ENCODE measurements at places on chromosomes 7 and 10.

GRCh38 chr10:52394246-52394645 lies 80.2 kb downstream of the DKK1 start:
- DNase-seq, result no peak

GRCh38 chr7:55260171-55260570 lies 105.0 kb upstream of the LANCL2 start:
- DNase-seq, result no peak

DNA sequence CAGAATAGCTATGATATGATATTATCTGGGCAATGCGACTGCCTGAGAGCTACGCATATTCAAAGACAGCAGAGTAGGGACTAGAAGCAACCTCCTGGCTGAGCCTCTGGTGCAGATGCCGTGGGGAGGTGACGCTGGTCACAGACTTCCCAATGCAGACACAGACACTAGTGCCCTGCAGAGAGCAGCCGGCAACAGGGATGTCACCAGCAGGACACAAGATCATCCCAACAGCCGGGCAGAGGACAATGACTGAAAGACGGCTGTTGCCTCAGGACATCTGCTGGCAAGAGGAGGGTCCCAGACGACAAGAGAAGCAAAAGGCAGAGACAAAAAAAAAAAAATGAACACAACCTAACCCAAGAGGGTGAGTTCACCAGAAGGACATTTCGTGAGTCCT lies 104.6 kb downstream of the CALN1 start:
- DNase-seq, result no peak

DNA sequence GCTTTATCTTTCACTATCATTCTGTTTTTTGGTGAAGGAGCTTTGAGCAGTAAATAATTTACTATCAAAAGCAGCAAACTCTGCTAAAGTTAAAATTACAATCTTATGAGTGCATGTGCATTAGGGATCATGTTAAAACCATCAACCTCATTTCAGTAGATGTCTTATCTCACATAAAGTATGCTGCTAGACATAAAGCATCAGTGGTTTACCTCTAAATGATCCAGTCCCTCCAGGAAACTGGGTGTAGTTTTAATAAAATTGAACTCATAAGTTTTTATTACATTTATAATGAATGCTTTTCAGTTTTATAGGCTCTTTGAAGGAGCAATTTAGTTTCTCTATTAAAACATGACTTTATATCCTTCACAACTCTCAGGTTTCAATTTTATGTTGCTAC lies 108.7 kb downstream of the LRRN3 start:
- DNase-seq, result no peak

DNA sequence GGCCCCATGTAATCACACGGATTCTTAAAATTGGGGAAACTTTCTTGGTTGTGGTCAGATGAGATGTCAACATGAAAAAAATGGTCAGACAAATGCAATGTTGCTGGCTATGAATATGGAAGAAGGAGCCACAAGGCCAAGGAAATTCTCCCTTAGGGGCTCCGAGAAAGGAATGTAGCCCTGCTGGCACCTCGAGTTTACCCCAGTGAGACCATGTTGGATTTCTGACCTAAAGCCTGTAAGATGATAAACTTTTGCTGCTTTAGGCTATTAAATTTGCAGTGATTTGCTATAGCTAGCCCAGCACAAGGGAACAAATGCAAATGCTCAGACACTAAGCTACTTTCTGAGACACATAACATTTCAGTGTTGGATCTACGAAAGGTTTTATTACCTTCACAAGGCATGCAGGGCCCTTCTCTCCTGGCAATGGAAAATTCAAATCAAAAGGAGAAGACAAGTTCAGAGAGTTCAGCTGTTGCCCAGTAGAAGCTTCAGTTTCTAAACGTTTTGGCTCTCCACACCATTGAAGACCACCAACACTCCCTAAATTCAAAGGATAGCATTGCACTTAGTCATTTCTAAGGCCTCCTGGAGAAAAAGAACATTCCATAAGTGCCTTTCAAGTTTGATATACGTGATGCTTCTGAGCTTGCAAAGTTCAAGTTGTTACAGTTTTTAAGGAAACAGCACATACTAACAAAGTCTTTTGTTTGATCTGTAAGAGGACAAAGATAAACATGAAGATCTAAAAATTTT lies 23.4 kb downstream of the MCMBP start:
- DNase-seq, result no peak

- no peak for DNase-seq
Measured at GRCh38 chr10:88826388-88826787, 23.9 kb downstream of the LIPM start.

GRCh38 chr10:86773498-86773897 lies 17.1 kb downstream of the BMPR1A start:
- DNase-seq, result no peak

GRCh38 chr10:116632596-116633215 lies 12.0 kb downstream of the PNLIPRP2 start:
- no peak for DNase-seq

GRCh38 chr10:70232155-70232858 lies 922 bp downstream of the PPA1 start:
- DNase-seq, result peak; percentile 18

DNA sequence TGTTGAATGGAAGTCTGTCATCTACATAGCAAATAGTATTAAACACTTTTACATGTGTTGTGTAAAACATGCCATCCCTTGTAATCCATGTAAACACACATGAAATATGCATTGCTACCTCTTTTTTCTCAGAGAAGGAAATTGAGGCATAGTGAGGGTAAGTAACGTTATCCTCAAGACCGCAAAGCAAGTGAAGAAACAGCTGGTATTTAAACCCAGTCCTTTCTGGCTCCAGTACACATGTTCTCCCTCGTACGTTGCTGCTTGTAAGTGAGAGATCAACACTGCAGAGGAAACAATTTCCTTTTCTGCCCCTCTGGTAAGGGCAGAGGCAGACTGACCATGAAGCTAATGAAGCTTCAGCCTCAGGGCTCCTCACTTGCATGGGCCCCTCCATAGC lies 28.5 kb downstream of the MAP3K8 start:
- no peak for DNase-seq

DNA sequence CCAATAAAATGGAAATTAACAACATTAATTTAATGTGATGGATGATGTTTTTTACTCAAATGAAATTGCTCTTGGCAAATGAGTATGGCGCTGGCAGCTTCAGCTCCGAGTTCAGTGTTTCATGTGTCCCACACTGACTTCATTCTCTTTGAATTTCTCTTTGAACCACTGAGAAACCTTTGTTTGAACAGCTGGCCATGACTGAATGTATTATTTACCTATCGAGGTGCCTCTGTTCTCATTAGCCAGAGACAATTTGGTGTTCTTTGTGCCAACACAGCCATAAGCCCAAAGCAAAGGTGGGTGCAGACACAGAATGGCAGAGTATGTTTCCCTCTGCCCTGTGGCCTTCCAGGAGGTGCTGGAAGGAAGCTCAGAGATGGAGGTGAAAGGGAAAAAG lies 42.1 kb downstream of the TMEM178B start:
- no peak for DNase-seq

GRCh38 chr7:71883415-71883814 lies 528.7 kb downstream of the CALN1 start:
- no peak for DNase-seq

DNA sequence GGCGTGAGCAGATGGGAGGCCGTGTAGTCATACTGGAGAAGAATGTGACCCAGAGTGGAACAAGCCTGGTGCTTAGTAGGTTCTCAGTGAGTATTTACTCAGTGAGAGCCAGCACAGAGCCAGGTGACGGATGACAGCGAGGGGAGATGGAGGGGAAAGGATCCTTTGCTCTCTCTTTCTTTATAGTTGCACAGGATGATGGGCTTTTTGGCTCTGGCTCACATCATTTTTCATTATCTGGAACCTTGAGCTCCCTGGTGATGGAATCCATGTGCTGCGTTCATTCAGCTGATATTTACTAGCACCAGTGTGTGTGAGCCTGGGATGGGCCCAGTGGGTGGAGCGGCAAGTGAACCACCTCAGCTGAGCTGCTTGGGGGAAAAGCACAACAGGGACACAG lies 17.2 kb downstream of the BTBD16 start:
- no peak for DNase-seq

GRCh38 chr7:141686670-141687069 lies 15.3 kb downstream of the DENND11 start:
- DNase-seq, result no peak

DNA sequence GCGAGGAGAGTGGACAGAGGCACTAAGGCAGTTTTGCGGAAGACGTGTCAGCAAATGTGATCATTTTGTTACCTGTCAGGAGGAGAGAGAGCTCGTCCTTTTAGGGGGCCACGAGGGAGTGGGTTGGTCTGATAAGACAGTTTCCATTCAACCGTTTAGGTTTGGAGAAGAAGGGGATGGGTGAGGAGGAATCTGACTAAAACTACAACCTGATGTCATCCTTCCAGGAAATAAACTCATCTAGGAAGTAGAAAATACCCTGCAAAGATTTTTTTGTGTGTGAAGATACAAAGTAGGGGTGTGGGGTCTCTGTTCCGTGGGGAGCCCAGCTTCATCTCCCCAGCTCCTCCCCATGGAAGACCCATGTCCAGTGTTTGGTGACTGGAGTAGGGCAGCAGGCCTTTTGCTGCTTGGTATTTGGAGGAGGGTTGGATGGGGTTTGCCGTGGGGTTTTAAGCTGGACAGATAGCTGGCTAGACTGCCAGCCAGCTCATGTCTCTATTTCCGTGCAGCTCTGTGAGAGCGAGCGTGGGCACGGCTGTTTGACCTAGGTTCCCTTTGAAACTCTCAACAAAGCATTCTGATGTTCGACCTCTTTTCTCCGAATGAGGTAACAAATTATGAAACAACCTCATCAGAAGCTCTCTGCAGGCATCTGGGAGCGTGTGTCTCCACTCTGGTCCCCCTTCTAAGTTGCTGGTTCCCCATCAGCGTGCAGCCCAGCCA lies 136.0 kb upstream of the TCF7L2 start:
- peak; percentile 21 for DNase-seq

DNA sequence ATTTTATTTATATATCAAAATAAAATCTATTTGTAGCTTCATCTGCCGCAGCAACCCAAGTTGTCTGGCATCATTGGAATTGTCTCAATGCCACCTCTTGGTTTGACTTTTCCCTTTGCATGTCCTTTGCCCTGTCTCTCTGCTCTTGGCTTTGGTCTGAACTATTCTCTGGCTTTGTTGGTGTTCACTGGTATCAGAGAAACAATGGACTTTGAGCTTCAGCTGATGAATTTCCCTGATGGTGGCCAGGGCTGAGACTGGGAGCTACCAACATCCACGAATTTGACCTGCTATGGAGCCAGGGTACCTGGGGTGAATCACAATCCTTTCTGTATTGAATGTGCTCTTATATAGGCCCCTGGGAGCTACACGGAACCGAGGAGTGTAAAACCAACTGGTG lies 311.7 kb upstream of the KIAA1217 start:
- DNase-seq, result no peak

- DNase-seq, result no peak
Measured at GRCh38 chr7:8389593-8390261, 43.7 kb upstream of the NXPH1 start.

DNA sequence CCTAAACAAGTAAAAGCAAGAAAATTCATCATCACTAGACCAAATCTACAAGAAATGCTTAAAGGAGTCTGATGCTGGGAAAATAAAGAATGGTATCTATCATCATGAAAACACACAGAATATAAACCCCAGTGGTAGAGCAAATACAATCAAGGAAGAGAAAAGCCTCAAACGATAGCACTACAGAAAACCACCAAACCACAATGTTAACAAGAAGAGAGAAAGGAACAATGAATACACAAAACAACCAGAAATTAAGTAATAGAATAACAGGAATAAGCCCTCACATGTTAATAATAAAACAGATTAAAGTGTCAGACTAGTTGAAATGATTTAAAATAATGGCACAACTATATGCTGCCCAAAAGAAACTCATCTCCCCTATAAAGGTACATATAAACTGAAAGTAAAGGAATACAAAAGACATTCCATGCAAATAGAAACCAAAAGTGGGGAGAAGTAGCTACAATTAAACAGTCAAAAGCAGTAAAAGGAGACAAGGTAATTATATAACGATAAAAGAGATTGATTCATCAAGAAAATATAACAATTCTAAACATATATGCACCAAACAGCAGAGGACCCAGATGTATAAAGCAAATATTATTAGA lies 77.3 kb downstream of the JMJD1C start:
- no peak for DNase-seq

- DNase-seq, result no peak
Measured at GRCh38 chr10:1284076-1284475, 227.9 kb downstream of the WDR37 start.

GRCh38 chr10:87799860-87800259 lies 18.2 kb downstream of the ATAD1 start:
- no peak for DNase-seq

DNA sequence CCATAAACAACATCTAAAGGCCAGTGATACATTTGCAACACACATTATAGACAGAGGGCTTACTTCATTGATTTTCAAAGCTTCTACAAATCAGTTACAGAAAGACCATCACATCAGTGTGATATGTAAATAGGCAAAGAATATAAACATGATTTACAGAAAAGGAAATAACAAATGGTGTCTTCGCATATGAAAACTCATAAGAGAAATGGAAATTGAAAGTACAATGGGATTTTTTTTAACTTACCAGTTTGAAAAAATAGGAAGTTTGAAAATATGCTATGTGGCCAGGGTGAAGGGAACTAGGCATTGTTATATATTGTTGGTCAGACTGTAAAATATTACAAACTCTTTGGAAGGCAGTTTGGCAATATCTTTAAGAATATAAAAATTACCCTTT lies 27.3 kb downstream of the SEC23IP start:
- peak; percentile 22 for DNase-seq

GRCh38 chr10:79196470-79197461 lies 128.0 kb downstream of the ZMIZ1 start:
- peak; percentile 67 for DNase-seq

GRCh38 chr7:68376131-68376661 lies 1222.1 kb upstream of the AUTS2 start:
- no peak for DNase-seq

DNA sequence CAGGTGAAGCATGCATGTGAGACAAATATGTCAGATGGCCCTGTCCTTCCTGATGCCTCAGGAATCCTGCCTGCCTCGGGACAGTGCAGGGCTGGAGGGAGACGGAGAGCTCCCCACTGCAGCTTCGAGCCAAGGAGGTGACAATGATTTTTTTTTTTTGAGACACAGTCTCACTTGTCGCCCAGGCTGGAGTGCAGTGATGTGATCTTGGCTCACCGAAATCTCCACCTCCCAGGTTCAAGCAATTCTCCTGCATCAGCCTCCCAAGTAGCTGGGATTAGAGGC lies 68.8 kb downstream of the OAT start:
- no peak for DNase-seq

DNA sequence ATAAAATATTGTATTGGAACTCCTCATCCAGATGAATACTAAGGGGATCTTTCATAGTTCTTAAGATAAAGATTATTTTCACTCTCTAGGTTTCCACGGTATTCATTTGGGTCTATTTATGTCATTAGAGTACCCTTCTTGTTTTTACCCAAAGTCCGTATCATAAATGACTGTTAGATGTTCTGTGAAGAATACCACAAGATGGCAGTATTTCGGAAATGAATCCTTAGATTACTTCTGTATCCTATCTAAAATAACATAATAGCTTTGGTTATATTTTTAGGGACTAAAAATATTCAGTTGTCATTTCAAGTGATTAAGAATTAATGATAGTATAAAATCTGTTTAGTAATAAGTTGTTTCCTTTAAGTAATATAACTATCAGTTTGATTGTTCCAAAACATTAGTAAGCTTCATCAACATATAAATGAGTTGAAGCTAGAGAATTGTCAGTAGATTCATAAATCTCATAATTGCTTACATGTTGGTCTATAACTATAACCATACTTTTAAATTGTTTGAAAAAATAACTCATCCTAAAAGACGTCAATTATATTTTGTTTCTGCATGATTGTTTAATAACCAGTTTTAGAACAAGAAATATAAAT lies 337.5 kb upstream of the KCND2 start:
- DNase-seq, result no peak

- DNase-seq, result no peak
Measured at GRCh38 chr7:157890921-157891401, 554.2 kb downstream of the DNAJB6 start.

All from CD14-positive monocyte (primary cell).